Natural killer cell (primary cell): ENCODE measurements at places on chromosomes 2 and 18.

GRCh38 chr2:100146657-100146960 lies 4.2 kb upstream of the AFF3 start:
- DNase-seq: no peak

- DNase-seq: no peak
These were observed 198.5 kb upstream of the SMIM21 start for GRCh38 chr18:75625966-75626365.

- DNase-seq: no peak
These were observed 5.6 kb downstream of the FBXO36 start for GRCh38 chr2:229927817-229928321.

DNA sequence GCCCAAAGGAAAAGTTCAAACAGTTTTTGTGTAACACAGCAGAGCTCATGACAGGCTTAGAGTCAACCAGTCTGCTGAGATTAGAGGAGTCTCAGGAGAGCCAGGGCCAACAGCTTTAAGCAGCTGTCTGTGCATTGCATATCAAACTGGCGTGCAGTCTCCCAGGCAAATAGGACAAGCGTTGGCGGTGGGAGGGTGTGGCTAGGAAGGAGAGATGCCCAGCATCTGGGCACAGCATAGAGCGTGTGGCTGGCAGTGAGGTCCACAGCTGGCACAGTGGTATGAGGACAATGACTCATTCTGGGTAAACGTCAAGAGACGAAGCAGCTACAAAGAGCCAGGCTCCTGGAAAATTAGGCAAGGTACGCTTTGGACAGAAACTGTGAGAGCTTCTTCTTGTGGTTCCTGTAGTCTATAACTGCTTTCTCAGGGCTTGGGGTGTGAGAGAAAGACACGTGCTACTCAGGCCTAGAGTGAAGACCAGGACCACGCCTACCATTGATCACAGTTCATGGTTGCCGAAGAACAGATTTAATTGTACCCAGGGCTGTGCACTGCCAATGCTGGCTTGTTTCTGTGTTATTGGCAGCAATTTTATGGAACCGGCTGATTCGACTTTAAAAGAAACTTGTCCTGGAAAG lies 14.8 kb downstream of the ZAP70 start:
- no peak for DNase-seq

DNA sequence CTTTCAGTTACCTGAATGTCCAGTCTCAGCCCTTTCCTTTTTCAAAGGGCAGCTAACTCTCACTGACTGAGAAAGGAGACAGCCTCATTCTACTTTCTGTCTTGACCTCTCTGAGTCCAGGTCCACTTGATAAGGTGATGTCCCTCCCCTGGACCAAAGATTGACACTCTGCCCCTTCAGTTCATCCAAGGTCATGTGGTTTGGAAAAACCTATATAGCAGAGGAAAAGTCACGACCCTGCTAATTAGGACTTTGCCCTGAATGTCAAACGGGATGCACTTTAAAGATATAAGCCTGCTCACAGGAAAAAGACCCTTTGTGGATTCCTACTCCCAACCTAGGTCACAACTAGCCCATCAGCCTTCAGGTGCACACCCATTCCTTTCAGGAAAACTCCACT lies 208.3 kb downstream of the AGPS start:
- DNase-seq: no peak

DNA sequence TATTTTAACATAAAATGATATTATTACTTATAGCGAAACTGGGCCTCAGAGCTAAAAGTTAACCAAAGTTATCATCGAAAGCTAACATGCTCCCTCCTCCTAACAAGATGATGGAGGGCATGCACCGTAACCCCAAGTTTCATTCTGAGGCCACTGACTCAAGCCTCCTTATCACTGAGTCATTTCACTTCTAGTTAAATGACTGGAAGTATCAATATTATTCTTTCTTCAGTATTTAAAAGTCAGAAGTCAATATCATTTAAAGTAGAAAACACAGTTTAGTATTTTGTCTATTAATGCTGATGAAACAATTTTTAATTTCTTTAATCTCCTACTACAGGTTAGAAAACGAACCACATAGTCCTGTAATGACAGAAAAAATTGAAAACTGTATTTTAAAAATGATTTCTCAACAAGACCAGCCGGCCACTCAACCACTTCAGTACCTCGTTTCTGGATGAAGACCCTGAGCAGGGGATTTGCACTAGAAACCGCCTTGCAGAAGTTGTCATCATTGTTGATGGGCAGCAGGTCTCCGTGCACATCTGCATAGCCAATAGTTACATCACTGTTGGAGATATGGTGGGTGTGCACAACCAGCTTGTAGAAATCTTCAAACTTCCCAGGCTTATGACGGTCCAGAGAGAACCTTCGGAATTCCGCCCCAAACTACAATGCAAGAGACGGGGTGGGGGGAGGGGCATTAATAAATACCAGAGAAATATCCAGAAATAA lies 44.9 kb downstream of the PARD6G start:
- DNase-seq: no peak

DNA sequence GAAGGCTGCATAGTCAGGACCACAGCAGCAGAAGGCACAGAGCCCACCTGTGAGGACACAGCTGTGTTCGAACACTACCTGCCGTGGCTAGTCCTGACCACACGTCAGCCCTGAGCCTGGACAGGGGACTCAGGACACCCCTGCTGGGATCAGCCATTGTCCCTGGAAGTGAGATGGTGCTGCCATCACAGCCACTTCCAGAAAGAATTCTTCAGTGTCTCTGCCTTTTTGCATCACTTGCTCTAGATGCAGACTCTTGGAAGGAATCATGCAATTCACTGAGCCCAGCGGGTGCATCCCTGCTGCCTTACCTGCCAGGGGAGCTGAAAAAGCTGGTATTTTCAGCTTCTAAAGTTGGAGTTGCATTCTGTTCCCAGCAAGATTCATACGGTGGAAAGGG lies 49.3 kb downstream of the LAMA3 start:
- no peak for DNase-seq

- DNase-seq: no peak
These were observed 83.5 kb downstream of the POLE4 start for GRCh38 chr2:75041731-75042600.

DNA sequence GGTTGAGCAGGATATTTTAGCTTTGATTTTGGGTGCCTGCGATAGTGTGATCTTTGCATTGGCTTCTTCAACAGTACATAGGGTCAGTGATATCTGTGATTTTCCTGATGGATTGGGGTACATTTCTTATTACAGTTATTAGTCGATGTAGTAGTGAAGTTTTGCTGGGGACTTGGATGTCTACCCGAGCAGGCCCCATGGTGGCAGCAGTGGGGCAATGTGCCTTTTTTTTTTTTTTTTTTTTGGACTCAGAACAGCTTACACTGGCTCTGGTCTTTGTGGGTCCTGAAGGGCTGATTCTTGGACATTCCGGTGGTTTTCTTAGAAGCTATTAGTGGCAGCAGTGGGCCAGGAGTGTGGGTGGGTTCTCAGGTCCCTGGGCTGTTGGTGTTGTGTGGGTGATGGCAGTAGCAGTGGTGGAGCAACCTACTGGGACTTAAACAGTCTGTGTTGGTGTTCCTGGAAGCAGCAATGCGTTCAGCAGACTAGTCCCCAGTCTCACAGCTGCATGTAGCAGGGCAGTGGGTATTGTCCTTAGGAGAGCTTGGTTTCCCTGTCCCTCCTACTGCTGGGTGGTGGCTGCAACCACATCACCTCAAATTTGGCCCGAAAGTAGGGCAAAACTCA lies 53.7 kb upstream of the SLC4A10 start:
- no peak for DNase-seq

- DNase-seq: no peak
These were observed 112.1 kb downstream of the PLB1 start for GRCh38 chr2:28607730-28608499.

- DNase-seq: no peak
These were observed 99.5 kb upstream of the AGAP1 start for GRCh38 chr2:235394278-235394828.

GRCh38 chr18:46815661-46816060 lies 58.8 kb upstream of the ST8SIA5 start:
- no peak for DNase-seq

GRCh38 chr2:41647468-41648050 lies 400.3 kb upstream of the PKDCC start:
- no peak for DNase-seq

- no peak for DNase-seq
These were observed 119.6 kb downstream of the SPOPL start for GRCh38 chr2:138621139-138621538.

DNA sequence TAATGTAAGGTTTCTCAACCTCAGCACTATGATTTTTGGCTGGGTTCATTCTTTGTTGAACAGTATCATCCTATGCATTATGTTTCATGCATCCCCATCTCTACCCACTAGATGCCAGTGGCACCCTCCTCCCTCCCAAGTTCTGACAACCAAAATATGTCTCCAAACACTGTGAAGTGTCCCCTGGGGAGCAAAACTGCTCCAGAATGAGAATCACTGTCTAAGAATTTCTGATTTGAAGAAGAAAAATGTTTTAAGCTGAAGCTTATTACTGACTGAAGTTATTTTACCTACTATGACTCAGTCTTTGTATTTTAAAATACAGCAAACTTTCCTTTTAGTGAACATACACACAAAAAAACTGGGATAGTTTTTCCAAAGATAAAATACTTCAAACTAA lies 3.4 kb downstream of the THADA start:
- no peak for DNase-seq

DNA sequence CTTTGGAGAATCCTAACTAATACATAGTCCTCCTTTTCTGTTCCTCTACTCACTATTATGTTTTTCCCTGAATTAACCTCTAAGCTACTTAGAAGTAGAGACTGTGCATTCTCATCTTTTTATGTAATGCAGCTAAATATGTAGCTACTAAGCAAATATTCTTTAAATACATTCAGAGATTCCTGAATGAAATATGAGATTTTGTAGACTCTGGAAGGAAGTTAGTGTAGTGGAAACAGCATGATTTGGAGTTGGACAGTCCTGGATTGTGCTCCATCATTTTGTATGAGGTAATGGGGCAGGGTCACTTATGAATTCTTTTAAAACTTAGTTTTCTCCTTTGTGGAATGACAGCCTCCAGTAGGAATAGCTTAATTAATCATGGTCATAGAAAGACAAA lies 24.7 kb upstream of the NT5C1B start:
- DNase-seq: no peak

DNA sequence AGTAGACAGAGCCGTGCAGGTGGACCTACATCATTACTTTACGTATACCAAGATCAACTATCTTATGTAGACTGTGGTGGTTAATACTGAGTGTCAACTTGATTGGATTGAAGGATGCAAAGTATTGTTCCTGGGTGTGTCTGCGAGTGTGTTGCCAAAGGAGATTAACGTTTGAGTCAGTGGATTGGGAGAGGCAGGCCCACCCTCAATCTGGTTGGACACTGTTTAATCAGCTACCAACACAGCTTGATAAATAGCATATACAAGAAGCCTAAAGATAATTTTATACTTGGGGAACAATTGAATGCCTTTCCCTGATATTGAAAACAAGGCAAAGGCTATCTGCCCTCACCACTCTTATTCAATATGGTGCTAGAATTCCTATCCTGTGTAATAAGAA lies 604.2 kb upstream of the ZEB2 start:
- DNase-seq: no peak

DNA sequence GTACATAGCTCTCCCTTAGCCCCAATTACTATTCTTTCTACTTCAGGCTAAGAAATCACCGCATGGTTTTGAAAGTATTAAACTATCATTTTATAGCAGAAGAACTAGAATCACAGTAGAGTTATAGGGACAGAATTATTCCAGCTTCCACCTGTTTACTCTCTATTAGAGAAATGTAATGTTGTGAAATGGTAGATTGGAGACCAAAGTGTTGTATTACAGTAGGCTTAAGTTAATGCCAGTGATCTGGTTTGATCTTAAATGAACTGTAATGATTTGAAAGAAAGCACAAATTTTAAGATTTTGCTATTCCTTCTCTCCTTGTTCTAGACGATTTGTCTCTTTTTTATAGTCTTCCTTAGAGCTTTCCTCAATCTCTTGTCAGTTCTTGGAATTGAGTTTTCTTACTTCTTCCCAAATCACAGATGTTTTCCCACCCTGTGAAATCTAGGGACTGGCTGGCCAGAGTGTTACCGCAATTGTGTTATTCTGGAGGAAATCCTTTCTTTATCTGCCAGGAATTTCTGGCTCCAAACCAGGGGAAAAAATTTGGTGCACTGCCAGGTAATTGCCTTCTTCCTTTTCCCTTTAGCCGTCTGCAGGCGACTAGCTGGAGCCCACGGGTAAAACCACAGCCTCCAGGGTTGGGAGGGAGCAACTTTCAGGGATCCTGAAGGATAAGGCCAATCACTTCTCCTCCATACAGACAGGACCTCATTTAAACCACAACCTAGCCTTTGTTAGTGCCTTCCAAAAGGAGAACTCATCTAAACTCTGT lies 51.7 kb downstream of the NOP58 start:
- no peak for DNase-seq

DNA sequence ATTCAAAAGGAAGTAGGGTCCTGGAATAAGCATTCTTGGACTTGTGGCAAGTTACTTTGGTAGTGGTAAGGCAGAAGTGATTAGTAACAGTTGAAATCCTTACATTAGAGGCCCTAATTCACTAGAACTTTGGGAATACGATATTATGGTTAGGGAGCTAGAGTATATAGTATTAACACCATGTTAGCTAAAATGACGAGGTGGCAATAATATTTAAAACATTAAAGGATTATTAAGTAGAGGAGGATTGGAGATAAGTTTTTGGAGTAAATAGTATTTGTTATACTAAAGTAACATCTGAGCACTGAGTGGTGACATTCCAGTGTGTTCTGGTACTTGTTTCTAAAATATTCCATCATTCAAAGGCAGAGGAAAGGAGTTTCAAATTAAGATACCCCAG lies 91.0 kb downstream of the AGPS start:
- no peak for DNase-seq

DNA sequence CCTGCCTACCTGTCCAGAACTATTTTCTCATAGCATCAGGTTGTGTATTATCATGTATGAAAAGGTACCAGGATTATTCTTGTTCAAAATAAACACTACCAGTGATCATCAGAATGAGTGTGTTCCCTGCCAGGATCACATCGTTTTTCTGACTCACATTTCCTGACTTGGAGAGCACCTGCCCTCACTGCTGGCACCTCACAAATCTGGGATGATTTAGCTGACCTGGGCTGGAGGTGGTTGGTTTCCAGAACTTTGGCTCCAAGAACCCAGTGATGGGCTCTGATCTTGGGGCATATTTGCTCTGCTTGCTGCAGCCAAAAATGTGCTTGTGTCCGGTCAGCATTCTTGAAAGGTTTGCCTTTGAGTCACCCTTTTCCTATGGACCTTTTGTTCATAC lies 836.3 kb upstream of the ACVR2A start:
- DNase-seq: no peak

DNA sequence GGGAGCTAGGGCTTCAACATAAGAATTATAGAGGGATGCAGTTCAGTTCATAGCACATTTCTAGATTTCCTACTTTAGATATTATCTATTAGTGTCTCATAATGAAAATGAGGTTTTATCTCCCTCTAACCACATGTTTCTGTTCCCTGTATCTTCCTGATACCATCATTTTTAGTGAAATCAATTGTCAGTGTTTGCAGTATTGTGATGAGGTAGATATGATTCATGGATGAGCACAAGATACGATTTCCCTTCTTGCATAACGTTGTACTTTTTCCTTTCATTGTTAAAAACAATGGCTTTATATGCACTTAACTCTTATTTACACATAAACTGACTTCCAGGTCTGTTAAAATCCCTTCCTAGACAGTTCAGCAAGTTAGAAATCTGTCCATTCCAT lies 211.4 kb downstream of the ZBTB7C start:
- no peak for DNase-seq

GRCh38 chr2:141142025-141142424 lies 988.8 kb downstream of the LRP1B start:
- no peak for DNase-seq

- DNase-seq: no peak
These were observed 156.3 kb downstream of the DOCK10 start for GRCh38 chr2:224885836-224886547.
